Stimulated activated CD8-positive, alpha-beta memory T cell treated with anti-CD3 and anti-CD28 coated beads, Interleukin-4, amount 100 ng/mL, for 48 hours (primary cell): ENCODE measurements at places on chromosomes 4 and X.

- no peak for DNase-seq
Measured at GRCh38 chr4:77600521-77601451, 4.8 kb upstream of the CXCL13 start.

DNA sequence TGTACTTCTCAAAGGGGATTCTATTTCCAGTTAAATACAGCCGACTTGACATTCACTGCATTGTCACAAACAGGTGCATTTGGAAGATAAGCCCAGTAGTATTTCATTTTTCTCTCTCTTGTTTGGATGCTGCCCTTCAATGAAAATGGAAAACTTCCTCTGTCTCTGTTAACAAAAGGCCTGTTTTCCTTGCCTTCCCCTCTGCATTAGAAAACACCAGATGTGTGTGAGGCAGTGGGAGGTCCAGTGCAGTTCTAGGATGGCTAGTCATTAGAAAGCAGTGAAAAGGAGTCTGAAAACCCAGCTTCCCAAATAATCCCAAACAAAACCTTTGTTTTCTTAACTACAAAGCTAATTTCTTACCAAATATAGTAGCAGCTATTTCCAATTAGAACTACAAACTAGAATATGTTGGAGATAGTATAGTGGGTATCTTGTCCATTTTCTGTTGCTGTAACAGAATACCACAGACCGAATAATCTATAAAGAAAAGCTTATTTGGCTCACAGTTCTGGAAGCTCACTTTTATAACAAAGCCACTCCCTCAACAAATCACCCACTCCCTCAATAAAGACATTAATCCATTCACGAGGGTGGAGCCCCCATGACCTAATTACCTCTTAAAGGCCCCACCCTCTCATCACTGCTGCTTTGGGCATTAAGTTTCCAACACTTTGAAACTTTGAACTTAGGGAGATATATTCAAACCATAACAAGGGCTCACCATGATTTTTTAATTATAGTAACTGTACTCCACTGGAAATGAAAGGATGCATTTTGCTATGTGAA is 452.1 kb upstream of the RPS6KA3 start:
- no peak for DNase-seq

DNA sequence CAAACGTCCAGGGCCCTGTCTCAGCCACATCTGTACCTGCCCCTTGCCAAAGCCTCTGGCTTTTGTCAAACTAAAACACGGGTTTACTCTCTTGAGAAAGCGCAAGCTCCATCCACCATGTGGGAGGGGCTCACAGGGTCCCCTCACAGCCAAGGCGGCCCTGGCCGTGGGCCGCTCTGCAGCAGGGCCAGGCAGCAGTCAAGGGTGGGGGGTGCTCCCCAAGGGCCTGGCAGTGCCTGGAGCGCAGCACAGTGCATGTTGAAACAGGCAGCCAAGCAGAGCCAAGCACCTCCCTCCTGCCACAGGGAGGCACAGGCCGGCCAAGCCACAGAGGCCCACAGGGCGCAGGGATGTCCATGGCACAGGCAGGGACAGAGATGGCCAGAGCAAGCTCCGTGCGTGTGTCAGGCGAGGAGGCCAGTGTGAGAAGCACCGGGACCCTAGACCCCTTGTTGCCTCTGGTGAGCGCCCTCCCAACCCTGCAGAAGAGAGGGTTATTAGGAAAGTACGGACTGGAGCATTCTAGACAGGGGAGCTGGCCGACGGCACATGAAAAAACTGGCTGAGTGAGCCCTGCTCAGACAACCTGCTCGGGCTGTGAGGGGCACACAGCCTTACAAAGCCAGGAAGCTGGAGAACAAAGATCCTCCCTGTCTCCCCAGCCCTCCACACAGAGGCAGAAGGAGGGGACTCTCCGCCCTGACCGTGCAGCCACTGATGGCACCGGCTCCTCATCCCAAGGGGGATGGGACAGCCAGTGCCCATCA is 39.0 kb downstream of the FAM53A start:
- no peak for DNase-seq

DNA sequence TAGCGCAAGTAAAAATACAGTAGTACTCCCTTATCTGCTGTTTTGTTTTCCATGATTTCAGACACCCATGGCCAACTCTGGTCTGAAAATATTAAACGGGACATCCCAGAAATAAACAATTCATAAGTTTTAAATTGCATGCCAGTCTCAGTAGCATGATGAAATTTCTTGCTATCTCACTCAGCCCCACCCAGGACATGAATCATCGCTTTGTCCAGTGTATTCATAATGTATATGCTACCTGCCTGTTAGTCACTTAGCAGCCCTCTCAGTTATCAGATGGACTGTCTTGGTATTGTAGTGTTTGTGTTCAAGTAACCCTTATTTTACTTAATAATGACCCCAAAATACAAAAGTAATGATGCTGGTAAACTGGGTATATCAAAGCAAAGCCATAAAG is 158.2 kb upstream of the DDIT4L start:
- DNase-seq = no peak

GRCh38 chrX:7286168-7286837 is 138.3 kb upstream of the PUDP start:
- no peak for DNase-seq

DNA sequence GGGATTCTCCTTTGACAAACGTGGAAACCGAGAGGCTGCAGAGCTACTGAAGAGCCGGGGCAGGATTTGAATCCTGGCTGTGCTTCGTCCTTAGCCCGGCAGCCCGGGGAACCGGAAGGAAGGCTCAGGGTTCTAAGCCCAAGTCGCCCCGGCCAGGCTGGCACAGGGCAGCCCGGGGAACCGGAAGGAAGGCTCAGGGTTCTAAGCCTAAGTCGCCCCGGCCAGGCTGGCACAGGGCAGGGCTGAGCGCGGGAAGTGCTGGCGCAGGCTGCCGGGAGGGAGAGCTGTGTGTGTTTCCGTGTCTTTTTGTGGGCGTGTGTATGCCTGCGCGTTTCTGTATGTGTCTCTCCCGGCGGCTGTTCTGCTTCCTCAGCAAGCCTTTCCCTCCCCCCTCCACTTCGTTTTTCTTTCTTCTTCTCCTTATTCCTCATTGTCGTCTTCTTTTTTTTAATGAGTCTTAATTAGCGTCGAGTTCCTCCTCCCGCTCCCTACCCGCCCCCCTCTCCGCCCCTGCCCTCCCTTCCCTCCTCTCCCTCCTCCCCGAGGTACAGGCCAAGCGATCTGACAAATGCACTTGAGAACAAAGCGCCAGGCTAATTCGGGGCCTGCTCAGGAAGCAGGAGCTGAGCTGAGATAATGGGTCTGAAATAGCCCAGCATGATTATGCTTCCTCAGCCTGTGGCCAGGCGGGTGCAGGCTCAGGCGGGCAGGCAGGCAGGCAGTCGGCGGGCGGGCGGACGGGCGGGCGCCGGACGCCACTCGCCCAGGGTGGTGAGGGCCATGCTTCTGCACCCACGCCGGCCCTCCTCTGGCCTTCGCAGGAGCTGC is 65.9 kb downstream of the EFNB1 start:
- DNase-seq = no peak

DNA sequence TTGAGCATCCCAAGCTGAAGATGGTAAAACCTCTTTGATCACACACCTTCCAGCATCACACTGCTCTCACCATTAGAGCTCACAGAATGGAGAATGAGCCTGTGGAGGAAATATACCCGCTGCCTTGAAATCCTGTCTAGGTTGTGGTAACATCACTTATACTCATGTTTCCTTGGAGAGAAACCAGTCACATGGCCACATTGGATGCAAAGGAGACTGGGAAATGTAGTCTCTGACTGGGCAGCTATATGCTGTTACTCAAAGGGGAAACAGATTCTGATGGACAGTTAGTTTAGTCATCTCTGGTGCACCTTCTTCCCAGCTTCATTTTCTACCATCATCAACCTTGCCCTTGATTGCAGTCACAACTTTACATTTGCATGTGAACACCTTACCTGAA is 286.3 kb downstream of the ANKRD50 start:
- no peak for DNase-seq

- DNase-seq = no peak
Measured at GRCh38 chrX:56787734-56788152, 58.7 kb downstream of the NBDY start.

DNA sequence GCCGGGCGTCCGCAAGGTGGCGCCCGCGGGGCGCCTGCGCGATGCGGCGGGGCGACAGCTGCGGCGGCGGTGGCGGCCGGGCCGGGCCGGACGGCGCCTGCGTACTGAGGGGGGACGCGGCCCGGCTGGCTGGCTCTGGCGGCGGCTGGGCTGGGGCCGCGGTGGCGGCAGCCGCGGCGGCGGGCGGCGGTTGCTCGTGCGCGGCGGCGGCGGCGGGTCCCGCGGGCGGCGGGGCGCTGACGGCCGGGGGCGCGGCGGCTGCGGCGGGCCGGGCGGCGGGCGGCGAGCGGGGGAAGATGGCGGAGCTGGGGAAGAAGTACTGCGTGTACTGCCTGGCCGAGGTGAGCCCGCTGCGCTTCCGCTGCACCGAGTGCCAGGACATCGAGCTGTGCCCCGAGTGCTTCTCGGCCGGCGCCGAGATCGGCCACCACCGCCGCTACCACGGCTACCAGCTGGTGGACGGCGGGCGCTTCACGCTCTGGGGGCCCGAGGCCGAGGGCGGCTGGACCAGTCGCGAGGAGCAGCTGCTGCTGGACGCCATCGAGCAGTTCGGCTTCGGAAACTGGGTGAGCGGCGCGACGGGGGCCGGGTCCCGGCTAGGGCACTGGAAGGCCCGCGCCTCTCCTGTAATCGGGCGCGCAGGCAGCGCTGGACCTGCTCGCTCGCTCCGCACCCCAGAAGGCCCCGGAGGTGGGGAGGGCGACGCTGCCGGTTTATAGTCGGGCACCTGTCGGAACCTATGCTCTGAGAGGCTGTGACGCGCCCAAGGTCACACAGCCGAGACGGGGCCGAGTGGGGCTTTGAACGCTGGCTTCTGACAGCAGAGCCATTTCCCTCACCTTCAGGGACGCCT is at the start of gene TADA2B:
Gene TADA2B, plus strand, starts transcription at position 89 of the 853 bp plus-strand sequence. Its CDS starts 208 bp downstream, at position 297.
- peak; percentile 63 for DNase-seq

- DNase-seq = no peak
Measured at GRCh38 chr4:114879916-114880669, 233.3 kb downstream of the NDST4 start.

GRCh38 chr4:181146051-181146450 is 1097.2 kb upstream of the TENM3 start:
- no peak for DNase-seq

GRCh38 chr4:17687237-17687857 is 72.9 kb downstream of the MED28 start:
- no peak for DNase-seq

- DNase-seq = no peak
Measured at GRCh38 chr4:67933755-67934154, 29.5 kb downstream of the TMPRSS11A start.
